COLO829 (cell line): ENCODE measurements at places on chromosomes 1 and 21.

DNA sequence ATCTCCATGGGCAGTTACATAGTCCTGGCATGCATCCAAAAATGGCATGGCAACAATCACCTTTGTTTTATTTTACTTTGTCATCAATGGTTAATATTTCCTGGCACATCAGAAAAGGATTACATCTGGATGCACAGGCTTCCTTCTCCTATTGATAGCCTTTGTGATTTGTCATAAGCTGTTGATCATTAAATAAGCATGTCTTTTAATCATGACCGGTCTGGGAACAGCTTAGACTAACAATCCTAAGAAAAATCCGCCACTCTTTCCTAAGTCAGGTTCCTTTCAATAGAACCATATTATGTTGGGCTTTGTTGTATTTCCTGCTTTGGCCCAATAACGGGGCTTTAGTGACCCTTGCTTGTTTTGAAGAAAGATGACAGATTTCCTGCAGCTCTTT lies 330.6 kb downstream of the DUSP10 start:
- no peak for DNase-seq

- DNase-seq = no peak
These were observed 437.8 kb downstream of the PTBP2 start for GRCh38 chr1:97159342-97159741.

DNA sequence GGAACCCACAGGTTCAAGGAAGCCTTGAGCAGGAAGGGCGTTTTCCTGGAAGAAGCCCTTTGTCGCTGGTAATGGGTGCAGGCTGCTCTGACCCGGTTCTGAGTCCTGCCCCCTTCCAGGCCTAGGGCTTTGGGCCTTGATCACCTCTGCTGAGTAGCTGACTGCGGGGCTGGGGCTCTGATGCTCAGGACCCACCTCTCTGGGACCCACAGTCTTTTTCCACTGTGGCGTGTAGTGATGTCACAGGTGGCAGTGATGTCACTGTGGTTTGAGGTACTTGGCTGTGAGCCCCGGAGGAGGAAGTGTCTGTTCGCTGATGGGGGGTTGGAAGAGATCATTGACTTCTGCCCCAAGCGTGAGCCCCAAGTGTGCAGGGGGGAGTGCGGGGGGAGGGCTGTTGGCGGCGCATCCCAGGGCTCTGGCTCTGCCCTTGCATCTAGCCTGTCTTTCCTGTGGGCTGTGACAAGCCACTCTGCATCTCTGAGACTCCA lies 6.9 kb downstream of the TNFRSF1B start:
- no peak for DNase-seq

DNA sequence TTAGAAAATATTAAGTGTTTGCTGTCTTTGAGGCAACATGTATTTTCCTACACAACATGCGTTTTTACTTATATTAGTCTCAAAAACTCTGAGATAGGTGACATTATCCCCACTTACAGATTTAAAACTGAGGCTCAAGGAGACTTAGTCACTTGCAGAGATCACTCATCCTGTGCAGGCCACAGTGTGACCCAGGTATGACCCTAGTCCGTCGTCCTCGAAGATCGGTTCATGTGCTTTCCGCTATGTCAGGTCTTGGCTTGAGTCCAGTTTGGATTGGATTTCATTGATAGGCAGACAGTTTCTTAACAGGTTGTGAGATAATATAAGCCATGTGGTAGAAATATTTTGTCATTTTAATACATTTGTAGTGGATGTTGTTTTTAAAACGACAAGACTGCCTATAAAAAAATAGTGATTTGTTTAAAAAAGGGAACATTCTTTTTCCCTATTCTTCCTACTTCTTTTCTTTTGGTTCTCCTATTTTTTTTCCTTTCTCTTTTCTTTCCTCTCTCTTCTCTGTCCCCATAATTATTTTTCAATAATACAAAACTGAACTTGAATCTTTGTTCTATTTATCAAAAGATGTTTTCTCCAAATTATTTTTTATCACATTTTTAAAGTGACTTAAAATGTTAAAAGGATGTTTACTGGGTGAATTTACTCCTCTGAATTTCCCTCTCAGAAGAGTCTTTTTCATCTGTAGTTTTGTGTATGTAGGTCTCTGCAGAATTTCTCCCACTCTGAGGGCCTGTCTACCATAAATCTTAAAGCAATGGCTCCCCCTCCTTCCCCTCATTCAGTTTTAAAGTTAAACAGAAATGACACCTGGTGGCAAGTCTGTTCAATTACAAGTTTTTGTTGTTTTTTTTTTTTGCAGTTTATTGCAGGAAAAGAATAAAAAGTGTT lies 81.8 kb downstream of the PHTF1 start:
- DNase-seq = peak; percentile 15

- no peak for DNase-seq
These were observed 37.6 kb upstream of the DESI2 start for GRCh38 chr1:244615301-244615700.

GRCh38 chr1:180675586-180675985 lies 43.8 kb downstream of the XPR1 start:
- DNase-seq = no peak

GRCh38 chr21:44818640-44819011 lies 764 bp upstream of the SUMO3 start:
- DNase-seq = no peak

GRCh38 chr1:61992257-61992656 lies 202.4 kb upstream of the L1TD1 start:
- DNase-seq = no peak

GRCh38 chr21:39077876-39078275 lies 105.4 kb downstream of the PSMG1 start:
- DNase-seq = no peak

- DNase-seq = no peak
These were observed 6.2 kb downstream of the CSRP1 start for GRCh38 chr1:201500670-201501120.

DNA sequence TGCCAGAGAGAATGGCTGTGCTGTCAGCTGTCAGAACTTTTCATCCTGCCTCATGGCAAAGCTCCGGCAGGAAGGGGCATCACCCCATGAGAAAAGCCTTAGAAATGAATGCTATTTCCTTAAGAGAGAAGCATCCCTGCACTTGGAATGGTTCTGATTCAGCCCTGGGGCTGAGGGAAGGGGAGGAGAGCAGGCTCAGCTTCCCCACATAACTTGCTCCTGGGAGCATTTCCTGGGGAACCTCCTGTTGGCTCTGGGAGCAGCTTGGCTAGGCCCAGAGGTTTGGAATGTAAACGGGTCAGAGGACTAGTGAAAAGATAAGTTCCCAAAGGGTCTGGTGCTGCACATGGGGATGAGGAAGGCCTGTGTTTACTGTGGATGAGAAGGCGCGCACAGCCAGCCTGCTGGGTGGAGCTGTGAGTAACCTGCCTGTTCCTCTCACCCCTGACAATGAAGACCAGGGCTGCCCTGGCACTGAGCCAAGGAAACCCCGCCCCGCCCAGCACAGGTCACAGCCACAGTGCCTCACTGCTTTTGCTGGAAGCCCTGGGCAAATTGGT lies 5.0 kb downstream of the PRELP start:
- no peak for DNase-seq

- DNase-seq = no peak
These were observed 5.3 kb upstream of the C1orf174 start for GRCh38 chr1:3905266-3905952.

GRCh38 chr1:66478116-66478515 lies 55.8 kb upstream of the SGIP1 start:
- no peak for DNase-seq

DNA sequence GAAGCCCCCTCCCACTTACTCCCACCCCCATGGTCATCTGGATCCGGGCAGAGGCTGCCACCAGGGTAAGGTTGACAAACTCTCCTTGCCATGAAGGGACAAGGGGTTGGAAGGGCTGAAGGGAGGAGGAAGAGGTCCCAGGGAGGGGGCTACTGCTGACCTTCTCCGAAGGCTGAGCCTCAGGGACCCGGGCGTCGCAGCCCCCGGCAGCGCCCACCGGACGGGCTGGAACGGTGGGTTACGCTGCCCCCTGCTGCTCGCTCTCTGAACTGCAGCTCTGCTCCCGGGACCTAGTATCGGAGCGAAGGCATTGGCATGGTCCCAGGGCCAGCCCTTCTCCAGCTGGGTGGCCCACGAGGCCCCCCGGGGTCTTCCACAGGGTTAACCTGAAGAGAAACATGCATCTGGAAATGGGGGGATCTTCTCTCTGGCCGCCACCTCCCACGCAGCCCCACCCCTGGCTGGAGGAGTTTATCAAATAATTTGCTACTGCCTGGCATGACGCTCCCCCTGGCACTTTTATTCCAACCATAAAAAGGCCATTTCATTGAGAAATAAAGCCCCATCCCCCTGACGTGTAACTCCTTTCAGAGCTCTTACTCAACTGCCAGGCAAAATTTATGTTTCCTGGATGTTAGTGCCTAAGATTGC lies 70.4 kb upstream of the TARDBP start:
- peak; percentile 56 for DNase-seq

- no peak for DNase-seq
These were observed 648 bp upstream of the ADAR start for GRCh38 chr1:154608397-154609270.

- no peak for DNase-seq
These were observed 32.4 kb downstream of the PIK3C2B start for GRCh38 chr1:204462229-204462561.

DNA sequence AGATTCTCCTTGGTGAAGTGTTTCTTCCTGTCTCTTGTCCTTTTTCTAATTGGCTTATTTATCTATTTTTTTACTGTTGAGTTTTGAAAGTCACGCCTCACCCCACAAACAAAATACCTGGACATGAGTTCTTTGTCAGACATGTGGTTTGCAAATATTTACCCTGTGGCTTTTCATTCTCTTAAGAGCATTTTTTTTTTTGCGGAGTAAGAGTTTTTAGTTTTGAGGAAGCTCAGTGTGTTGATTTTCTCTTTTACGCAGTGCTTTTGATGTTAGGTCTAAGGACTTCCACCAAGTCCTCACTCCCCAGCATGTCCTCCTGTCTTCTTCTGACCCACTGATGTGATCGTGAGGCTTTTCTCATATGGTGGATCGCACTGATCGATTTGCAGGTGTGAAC lies 7.6 kb downstream of the DFFB start:
- DNase-seq = no peak

DNA sequence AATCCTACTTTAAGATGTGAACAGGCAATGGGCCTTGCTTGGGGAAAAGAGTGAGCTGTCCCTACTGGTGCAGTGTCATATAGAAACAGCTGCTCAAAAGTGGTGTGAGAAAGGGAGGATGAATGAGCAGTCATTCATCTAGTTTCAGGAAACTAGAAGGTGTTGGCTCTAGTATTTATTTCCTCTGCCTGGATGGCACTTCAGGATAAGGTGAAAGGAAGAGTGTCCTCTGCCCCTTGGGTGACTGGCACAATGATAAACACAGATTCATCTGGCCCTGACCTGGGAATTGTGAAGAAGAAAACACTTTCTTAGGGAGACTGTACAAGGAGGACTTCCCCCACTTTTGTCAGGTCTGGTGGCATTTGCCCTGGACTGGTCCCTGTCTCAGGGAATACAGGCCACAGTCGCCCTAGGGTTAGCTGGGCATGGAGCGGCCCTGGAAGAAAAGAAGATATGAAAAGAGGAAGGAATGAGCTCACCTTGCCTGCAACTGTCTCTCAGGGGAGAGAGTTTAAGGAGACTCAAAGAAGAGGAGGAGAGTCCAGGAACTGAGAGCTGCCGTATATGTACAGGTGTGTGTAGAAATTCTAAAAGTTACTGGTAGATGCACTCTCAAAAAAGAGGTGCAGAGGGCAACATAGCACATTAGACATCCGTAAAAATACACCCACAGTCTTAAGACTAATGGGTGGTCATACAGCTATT lies 13.8 kb upstream of the NMNAT2 start:
- no peak for DNase-seq

- DNase-seq = no peak
These were observed 17.2 kb upstream of the FABP3 start for GRCh38 chr1:31390071-31390470.

DNA sequence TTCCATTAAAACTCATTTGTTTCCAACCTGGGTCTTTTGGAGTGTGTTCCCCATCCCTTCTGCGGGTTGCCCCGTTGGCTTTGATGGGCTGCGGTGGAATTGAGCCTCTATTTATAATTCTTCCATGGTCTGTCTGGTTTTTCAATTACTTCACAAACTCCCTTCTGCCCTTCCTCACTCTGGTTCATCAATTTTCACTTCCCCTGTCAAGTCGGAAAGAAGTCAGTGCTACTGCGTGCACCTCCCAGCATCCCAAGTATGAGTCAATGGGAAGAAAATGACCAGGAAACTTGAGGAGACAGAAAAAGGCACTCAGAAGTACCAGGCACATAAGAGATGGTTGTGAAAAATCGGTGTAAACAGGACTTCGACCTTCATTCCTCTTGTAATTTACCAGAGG lies 126.2 kb downstream of the KAZN start:
- no peak for DNase-seq

DNA sequence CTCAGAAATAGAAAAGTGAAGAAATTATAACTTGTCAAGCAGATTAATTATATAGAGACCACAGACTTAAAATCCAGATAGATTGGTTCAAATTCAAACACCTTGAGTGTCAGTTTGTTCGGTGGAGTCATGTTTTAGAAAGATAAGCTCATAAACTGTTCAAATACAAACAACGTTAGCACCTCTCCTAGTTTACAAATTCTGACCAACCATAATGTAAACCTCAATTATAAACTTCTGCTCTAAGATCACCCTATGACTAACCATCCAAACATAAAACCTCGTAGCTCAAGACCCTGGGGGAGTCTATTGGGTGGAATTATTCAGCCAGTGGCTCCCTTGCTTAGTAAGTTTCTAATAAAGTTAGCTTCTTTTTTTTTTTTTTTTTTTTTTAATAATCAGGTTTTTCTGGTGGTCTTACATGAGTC lies 12.4 kb downstream of the CBR1 start:
- DNase-seq = no peak

DNA sequence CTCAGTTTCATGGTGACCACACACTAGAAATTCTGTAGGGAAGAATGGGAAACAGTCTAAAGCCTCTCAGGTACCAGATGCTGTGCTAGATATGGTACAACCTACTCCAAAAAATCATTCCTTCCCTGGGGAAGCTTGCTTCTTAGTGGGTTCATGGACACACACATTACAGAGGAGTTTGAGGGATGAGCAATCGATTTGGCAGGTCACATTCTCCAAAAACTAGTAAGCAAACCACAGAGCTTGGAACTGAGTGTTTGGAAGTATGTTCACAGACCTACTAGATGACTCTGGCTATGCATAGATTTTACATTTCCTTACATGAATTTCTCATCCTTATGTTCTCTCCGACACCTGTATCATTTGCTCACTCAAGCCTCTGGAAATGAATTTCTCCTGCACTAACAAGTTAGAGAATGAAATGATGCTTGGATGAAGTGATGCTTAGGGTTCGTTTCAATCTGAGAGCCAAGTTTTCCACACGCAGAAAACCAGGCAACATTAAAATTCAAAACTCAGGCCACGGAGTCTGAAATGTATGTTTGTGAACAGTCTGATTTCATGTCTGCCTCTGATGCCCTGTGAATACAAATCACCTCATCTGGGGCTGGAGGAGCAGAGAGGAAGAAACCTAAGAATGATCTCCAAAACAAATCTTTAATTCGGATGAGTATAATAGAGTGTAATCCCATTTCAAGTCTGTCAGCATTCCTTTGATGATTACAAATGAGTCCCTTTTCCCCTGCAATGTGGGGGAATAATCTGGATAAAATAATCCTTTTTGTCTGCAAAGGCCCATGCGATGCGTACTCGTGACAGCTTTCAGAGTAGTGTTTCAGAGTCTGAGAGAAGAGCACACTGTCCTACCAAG lies 11.0 kb downstream of the EVA1C start:
- no peak for DNase-seq

- no peak for DNase-seq
These were observed 758 bp upstream of the SPRR5 start for GRCh38 chr1:152946248-152946647.

- peak; percentile 60 for DNase-seq
These were observed 49.3 kb upstream of the GRIK3 start for GRCh38 chr1:37083603-37084002.
